Activated CD8-positive, alpha-beta memory T cell treated with anti-CD3 and anti-CD28 coated beads, Interleukin-2, amount 10 ng/mL, durations not matched to agents 7 days and 5 days (primary cell): ENCODE measurements at places on chromosomes 12 and 14. TPM values are rescaled to one million over a fixed set of nuclear protein-coding genes. Genes with fewer than 3 reads are reported as not detected.

DNA sequence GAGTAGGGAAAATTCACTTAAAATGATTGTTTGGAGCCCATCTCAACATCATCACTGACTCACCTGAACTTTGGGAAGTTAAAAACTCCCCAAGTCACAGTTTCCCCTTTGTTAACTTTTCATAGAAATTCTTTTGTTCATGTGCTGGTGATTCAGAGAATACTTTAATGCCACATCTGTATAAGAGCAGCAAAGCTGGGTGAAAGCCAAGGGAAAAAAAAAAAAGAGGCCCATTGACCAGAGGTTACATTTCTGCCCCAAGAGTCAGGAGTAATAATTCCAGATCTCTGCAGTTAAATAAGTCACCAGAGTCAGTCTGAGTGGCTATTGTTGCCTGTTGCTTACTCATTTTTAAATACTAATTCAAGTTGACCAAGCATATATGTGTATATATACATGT is 136.4 kb upstream of the LGR5 start:
- DNase-seq, result no peak

DNA sequence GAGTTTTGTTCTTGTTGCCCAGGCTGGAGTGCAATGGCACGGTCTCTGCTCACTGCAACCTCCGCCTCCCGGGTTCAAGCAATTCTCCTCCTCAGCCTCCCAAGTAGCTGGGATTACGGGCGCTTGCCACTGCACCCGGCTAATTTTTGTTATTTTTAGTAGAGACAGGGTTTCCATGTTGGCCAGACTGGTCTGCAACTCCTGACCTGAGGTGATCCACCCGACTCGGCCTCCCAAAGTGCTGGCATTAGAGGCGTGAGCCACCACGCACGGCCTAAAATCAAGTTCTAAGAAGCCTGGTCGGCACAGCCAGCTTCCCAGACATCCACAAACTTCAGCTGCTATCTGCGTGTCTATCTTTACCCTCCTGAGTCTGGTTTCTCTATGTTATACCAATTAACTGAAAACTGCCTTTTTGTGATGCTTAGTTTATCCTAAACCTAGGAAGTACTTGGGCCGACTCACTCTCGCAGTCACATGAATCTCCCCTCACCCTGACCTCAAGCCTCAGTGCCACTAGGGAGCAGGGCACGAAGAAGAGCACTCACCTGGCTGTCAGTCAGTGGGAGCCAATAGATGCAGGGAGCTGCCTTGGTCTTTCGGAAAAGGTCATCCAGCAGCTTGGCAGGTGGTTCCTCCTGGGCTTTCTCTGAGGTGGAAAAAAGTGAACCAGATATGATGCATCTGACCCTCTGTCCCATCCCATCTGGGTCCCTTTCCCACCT is 3.4 kb upstream of the CDH24 start:
- DNase-seq, result no peak

DNA sequence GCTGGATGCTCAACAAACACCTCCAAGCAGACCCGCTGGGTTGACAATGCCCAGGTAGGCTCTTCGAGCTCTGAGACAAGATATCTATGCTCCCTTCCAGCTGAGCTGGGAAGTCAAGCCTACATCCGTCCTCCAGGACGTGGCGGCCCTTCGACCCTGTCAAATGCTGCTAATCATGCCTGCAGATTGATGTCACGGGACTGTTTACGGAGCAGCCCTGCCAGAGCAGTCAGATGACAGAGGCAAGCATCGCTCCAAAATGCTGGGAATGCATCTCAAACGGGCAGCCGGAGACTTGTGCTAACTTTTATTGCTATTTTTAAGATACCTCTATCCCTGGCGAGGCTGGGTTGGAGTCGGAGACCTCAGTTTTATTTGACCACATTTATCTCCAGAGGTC is 139.2 kb downstream of the NTF3 start:
- DNase-seq, result no peak

DNA sequence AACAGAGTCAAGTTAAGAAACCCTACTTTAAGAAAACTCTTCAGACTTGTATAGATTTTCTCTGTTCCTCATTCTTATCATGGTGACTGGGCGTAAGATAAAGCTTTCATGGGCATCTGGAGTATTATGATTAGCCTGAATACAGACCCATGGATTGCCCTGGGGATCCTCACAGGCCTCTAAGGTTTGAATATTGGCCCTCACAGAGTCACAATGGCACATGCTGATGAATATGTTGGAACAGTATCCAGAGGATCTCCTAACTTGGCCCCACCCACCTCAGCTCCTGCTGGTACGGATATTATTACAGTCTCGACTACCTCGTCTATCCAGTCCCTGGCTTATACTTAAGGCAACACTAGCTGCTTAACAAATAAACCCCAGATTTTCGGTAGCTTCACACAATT is 8.1 kb downstream of the OSBPL8 start:
- no peak for DNase-seq

DNA sequence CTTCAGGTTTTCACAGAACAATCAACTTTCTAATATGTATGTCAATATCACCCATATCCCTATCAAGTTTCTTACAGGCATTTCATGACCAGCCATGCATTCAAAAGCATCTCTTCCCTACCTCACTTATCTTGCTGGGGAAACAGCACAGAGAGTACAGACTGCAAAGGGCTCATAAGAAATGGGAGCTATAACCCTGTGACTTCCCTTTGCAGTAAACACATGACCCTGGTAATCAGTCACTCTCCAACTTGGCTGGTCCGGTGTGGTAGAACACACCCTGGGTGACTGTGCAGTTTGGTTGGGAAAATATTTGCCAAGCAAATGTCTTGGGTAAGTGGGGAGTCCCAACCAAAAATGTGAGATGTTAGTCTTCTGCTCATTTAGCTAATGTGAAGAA is 49.4 kb upstream of the TMCC3 start:
- DNase-seq, result no peak

The AQP5 gene
- not detected for total RNA-seq

The PCED1B gene
- total RNA-seq, result 63.2 TPM
